ENCODE measurements at places on chromosomes 1 and 21. TPM values are rescaled to one million over a fixed set of nuclear protein-coding genes. Genes with fewer than 3 reads are reported as not detected.

DNA sequence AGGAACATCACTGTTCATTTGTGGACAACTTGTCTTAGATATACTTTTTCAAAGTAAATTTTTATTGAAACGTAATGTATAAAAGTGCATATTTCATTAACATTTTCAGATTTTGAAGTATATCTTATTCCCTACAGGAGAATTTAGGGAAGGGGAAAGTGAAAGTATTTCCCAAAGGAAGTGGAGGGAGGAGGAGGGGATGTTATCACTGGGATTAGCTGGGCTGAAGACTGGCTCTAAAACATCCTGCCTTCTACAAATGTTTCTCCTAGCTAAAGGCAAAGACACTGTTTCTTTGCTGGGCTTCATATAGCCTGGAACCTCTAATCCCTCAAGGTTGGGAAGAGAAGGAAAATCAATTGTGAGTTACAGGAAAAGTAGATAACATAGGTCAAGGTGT is 7.1 kb upstream of the ZNF697 start:
- no peak for DNase-seq

SLAMF9 gene
- polyA plus RNA-seq: not detected

- no peak for DNase-seq
Measured at GRCh38 chr1:87592156-87592555, 263.5 kb downstream of the LMO4 start.

DNA sequence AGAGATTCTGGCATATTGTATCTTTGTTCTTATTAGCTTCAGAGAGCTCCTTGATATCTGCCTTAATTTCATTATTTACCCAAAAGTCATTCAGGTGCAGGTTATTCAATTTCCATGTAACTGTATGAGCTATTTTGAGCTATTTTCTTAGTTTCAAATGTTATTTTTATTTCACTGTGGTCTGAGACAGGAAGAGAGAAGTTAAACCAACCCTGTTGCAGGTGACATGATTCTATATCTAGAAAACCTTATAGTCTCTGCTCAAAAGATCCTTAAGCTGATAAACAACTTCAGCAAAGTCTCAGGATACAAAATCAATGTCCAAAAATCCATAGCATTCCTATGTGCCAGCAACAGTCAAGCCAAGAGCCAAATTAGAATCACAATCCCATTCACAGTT is 1644.0 kb upstream of the B3GALT2 start:
- no peak for DNase-seq

ZBTB21 gene
- polyA plus RNA-seq: 9.7 TPM

DNA sequence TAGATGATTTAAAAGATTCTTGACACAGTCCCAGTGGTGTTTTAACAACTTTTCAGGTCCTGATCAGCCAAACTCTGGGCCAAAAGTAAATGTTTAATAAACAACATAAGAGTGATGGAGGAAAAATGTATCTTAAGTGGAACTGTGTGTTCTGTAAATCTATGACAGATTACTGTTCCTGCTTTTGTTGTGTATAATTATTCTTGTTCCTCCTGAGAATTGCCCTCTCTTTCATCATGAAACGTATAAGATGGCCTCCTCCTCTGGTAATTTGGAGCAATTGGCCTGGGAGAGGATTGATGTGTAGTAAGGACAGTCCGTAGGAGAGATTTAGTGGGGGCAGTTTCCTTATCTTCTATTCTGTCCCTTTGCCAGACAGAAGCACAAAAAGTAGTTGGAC is 34.5 kb downstream of the GALNT2 start:
- no peak for DNase-seq

FAM76A gene
- 10.2 TPM for polyA plus RNA-seq

SPATC1L gene
- 7.7 TPM for polyA plus RNA-seq

GRCh38 chr1:178953538-178954324 is 72.0 kb upstream of the FAM20B start:
- DNase-seq: no peak

DNA sequence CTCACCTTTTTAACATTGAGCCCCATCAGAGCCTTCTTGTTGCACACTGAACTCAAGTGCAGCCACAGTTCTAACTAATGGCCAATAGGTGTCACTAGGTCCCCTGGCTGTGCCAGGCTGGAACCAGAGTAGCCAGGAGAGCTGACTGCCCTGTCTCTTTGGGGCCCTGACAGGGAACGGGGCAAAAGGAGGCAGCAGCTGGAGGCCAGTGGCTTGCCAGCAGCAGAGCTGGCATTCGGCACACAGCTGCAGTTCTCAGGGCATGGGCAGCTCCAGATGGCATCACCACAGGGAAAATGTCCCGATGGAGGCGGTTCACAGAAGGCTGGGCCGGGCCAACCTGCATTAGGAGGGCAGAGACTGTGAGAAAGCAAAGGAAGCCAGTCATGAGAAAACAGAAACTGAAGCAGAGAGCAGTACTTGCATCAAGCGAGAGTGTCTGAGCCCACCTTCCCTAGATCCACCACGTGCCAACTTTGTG is 188.6 kb downstream of the FCRL5 start:
- DNase-seq: no peak

- DNase-seq: no peak
Measured at GRCh38 chr1:40372658-40373322, 737 bp upstream of the SMAP2 start.

DNA sequence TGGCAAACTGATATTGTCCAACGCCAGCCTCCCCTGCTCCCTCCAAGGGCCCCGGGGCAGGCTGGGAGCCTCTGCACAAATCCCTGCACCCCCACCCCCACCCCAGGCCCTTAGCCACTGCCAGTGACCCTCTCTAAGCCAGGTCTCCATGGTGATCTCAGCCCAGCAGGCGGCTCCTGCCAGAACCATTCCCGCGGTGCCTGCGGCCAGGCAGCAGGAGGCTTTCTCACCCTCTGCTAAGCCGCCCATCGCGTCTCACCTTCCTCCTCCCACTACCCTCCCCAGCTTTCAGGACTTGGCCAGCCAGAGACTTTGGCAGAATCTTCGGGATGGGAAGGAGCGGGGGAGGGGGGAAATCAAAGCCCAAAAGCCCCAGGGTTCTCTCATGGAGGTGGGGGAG is 46.8 kb upstream of the WASF2 start:
- DNase-seq: no peak

PRR9 gene
- polyA plus RNA-seq: not detected

NOL9 gene
- polyA plus RNA-seq: 13.4 TPM

DNA sequence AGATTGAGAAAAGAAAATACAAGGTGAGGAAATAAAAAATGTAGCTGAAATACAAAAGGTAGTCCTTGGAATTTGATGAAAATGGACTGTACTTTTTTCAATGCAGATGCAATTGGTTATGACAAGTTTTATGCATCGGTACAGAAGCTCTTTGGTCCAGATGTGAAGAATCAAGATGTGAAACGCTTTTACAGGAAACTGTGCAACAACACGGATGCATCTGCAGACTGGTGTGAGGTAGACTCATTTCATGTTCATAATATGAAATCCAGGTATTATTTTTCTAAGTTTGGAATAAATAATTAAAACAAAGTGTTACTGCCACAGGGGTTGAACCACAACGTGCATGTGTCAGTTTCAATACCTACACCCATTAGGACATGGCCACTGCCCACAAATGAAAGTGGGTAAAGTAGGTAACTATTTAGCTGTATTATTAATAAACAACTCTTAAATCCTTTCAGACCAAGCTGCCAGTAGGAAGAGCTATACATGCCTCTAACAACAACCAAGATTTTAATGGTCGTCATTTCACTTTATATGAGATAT is 8.4 kb downstream of the WDR64 start:
- DNase-seq: no peak

Measured in naive thymus-derived CD4-positive, alpha-beta T cell (primary cell).